Caudate nucleus (tissue), 63 donors: ENCODE measurements at places on chromosomes 12 and 14.

DNA sequence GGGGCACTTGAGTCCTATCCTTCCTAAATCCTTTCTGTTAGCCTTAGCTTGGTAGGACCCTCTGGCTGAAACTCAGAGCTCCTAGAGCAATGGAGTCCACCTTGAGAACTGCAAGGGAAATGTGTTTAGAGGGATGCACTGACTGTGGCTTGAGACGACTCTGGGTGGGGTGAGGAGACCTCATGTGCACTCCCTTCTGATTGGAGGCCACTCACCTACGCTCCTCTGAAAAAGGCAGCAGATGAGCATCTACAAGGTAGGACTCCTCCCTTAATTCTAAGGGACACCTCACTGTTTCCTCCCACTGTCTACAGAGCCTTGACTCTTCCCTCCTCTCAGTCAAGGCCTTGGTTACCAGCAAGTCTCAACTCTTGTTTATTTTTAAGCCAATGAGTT, 1.0 kb downstream of the MAP3K12 start:
- DNase-seq: no peak

DNA sequence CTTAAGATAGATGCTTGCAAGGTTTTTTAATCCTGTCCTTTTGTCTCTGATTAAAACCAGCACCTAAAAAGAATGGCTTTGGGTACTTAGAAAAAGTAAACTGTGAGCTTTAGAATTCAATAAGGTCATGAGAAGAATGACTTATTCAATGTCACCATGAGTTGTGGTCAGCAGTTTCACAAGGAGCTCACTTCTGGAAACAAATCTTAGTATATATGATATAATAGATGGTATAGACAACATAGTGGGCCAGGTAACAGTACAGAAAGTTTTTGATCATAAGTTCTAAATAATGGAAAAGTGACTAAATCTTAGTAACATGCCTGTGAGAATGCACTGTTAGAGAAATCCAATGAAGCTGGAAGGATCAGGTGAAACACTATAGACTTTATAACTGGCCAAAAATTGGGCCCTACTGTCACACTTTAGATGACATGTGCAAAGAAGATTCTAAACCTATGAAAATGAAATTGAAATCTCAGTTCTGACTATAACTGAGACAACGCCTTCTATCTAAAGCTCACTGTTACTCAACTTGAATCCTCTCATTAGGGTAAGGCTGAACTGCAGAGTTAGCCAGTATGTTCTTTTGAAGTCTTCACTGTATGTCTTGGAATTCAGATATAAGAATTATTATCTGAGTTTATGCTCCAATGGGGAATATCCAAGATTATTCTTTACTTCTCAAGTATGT, 42.4 kb upstream of the RAD51AP1 start:
- DNase-seq: no peak

DNA sequence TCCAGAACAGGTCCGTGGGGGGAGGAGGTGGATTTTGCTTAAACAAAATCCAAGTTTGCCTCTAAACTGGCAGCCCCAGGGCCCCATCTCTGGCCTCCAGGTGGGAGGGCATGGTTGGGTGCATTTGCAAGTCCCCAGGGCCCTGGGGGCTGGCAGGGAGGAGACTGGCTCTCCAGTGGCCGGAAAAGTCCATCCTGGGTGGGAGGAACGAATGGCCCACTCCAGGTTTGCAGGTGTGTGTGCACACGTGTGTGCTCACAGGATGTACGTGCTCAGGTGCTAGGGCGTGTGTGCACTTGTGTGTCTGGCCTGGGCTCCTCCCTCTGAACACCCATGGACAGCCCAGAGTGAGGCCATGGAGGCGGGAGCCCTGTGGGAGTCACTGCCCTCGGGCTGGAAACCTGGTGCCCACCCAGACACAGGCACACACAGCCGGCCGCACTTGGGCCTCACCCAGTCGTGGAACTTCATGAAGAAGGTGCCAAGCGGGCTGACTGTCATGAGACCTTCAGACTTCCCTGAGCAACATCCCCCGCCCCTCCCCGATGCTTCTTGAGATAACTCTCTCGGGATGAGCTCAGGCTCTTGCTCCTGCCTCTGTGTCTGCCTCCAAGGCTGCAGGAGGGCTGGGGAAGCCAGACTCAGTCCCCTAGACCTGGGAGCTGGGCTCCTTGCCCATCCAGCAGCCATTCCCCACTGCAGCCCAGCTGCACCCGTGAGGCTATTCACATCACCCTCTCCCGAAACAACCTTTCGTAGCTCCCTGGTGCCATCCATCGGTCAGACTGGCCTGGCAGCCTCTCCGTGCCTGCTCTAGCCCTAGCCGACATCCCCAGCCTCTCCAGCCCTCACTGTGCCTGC, 9.4 kb downstream of the AHNAK2 start:
- DNase-seq: no peak

DNA sequence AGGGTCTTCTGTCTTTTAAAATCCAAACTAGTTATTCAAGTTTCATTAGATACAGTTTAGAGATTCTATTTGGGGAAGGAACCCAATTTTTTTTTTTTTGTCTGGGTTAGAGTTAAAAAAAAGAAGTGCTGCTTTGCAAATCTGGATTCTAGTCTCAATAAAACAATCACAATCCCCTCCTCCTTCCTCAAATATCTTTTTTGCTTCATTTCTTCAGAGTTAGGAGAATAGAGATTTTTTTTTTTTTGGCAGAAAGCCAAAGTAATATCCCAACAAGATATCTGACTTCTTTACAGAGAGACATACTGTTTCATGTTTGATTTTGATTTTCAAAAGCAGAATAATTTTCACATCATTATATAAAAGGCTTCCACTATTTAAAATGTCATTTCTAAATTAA, 201.9 kb downstream of the FOXN3 start:
- no peak for DNase-seq

GRCh38 chr12:106035421-106035820, 103.3 kb downstream of the NUAK1 start:
- no peak for DNase-seq

GRCh38 chr14:20489093-20489994, 16.0 kb upstream of the RNASE10 start:
- DNase-seq: no peak

DNA sequence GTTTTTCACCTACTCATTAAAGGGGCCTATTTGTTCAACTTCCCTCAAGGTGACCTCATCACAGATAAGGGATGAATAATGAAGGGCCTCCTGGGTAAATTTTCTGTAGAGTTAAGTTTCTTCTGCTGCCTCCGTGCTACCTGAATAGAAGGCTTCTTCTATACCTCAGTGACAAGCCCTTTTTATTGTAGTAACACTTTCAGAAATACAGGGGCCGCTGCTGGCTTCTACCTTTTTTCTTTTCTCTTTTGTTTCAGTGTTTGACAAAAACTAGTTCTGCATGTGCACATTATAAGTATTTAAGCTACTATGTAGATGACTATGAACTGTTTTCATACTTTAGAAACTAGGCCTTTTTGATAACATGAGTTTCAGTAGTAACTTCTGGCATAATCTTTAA, 207.0 kb downstream of the NAV3 start:
- no peak for DNase-seq

GRCh38 chr12:108645686-108646599, 12.2 kb upstream of the SELPLG start:
- DNase-seq: no peak

DNA sequence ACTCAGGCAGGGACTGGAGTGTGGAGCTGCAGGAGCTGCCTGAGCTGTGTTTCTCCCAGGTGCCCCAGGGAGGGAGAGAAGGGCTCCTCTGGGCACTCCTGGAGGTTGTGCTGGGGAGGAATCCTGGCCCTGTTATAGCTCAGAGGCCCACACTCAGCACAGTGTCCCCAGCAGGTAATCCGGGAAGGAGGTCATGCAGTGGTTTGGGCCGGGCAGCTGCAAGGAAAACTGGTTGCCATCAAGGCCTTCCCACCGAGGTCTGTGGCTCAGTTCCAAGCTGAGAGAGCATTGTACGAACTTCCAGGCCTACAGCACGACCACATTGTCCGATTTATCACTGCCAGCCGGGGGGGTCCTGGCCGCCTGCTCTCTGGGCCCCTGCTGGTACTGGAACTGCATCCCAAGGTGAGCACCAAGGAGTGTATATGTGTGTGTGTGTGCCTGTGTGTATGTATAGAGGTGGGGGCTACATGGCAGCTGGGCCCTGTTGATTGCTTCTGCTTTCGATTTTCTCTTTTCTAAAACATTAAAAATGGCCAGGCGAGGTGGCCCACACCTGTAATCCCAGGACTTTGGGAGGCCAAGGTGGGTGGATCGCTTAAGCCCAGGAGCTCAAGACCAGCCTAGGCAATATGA, 2.0 kb downstream of the AMHR2 start:
- no peak for DNase-seq

DNA sequence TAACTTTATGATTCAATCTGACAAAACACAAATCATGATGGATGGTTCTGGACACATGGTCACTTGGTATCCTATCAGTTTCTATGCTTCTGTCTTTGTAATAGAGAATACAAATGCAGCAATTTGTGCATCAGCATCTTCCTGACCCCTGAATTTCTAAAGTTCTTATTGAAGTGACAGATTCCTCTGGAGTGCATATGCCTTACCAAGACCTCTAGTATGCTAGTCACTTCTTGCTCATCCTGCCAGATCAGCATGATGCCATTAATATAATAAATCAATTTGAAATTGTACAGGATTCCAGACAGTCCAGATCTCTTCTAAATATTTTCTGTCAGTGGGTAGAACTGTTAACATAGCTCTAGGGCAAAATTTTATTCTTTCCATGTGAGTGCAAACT, 40.6 kb upstream of the GLIPR1 start:
- no peak for DNase-seq

GRCh38 chr14:69151458-69152180, 1.3 kb downstream of the DCAF5 start:
- peak; percentile 60 for DNase-seq

DNA sequence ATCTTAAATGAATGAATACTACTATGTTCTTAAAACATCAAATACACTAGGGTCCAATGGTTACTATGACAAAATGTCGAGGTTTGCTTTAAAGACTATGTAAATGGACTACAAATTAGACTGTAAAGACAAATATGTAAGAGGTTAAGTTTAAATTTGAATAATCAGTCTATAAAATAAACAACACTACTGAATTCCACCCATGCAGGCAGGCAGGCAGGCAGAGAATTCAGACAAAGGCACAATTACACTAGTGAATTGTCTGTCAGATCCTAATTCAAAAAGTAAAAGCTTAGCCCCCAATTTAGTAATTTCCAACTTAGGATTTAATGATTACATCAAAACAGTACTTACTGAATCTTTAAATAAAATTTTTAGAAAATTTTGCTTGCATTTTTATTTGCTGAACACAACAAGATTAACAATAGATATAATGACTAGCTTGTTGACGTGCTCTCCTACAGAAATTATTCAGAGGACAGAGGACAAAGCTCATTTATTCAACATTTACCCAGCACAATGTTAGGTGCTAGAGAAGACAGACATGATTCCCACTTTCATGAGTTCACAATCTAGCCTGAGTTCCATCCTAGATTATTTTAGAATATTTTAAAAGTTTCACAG, 97.4 kb downstream of the CDK17 start:
- DNase-seq: no peak

- no peak for DNase-seq
Observed at GRCh38 chr12:19288161-19288560, 151.1 kb upstream of the AEBP2 start.

- DNase-seq: no peak
Observed at GRCh38 chr14:75879031-75879430, 102.8 kb downstream of the TGFB3 start.

- no peak for DNase-seq
Observed at GRCh38 chr14:63435204-63435603, 108.0 kb downstream of the PPP2R5E start.

- no peak for DNase-seq
Observed at GRCh38 chr12:1842905-1843640, 22.7 kb downstream of the LRTM2 start.

DNA sequence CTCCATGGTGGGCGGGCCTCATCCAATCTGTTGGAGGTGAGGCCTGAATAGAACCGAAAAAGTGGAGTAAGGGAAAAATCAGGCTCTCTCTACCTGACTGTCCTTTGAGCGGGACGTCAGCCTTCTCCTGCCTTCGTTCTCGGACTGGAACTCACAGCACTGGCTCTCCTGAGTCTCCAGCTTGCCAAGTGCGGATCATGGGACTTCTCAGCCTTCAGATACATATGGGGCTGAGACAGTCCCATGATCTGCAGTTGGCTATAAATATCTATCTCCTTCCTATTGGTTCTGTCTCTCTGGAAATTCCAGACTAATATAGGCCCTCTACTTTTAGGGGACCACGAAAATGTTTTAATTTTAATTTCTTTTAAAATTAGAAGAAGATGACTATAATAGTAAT, 29.7 kb upstream of the PLEK2 start:
- no peak for DNase-seq

- DNase-seq: no peak
Observed at GRCh38 chr14:57834001-57834598, 31.8 kb downstream of the SLC35F4 start.

DNA sequence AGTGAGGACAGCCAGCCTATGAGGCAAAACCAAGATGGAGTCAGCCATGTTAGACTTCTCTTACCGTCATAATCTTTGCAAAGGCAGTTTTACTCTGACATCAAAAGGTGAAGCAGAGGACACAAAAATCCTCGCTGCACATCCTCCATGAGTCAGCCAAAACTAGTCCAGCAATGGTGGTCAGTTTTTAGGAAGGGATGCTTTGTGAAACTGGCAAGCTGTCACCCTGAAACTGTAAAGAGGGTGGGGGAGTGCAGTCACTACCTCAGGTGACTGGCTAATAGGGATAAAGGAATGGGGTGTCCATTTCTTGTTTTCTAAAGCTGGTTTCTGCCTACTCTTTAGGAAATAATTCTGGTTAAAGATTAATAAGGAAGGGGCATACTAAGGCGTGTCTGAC, 5.4 kb upstream of the CIPC start:
- DNase-seq: no peak

DNA sequence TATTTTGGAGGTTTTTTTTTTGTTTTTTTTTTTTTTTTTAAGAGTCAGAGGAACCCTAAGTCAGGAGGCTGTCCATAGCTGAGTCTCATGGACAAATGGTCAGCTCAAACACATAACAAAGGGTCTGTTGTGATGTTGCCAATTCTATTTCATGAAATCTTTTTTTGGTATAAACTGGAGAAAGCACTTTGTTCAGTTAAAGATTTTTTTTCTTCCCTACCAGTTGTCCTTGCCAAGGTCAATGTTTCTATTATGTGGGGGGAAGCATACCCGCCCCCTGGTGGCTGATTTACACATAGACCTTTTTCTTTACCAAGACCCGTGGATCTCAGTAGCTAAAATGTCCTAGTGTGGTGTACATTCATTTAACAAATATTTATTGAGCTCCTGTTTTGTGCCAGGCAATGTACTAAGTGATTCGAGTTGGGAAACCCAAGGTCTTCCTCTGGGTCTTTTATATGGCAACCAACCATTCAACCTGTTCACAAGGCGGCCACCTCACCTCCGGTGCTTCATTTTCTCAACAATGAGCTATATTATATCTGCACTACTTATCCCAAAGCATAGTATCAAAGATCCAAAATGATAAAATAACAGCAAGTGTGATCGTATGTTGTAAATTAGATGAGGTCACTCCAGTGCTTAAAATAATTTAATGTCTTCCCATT, 214.5 kb downstream of the PAH start:
- no peak for DNase-seq

GRCh38 chr12:115075552-115076170, 391.7 kb upstream of the TBX3 start:
- no peak for DNase-seq
